ENCODE measurements at places on chromosomes 16 and 17. TPM values are rescaled to one million over a fixed set of nuclear protein-coding genes. Genes with fewer than 3 reads are reported as not detected.
A peak's percentile ranks its signal among the peaks of the same experiment; 100 is the strongest.

DNA sequence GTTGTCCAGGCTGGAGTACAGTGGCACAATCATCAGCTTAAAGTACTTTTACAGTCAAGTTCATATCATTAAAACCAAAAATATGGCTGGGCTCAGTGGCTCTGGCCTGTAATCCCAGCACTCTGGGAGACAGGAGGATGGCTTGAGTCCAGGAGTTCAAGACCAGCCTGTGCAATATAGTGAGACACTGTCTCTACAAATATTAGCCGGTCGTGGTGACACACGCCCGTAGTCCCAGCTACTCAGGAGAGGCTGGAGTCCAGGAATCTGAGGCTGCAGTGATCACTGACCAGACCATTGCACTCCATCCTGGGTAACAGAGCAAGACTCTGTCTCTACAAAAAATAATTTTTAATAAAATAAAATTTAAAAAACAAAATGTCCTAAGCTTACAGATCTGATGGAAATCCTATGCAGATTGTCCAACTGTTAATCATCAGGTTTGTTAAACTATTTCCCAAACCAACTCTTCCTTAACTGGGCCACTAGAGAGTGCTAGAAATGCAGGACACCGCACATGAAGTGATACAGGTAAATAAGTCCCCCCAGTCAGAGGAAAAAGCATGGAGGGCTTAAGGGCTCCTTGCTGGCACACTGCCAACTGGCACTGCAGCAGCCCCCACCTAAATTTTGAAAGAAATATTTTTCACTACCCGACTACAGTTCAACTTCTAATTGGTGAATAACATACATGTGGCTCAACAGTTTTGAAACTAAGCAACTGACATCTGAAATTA is 2.8 kb downstream of the USP22 start:
- H3K36me3 ChIP-seq: no peaks in the 10 kb centered on the region
- no peaks in the 10 kb centered on the region for H3K27me3 ChIP-seq
- peak overlapping the region; percentile 92 for H3K4me3 ChIP-seq
- DNase-seq: no peak
- peak overlapping the region; percentile 97 for H3K27ac ChIP-seq

GRCh38 chr16:72291531-72291981 is 119.6 kb upstream of the PMFBP1 start:
- H3K27ac ChIP-seq: peak overlapping the region; percentile 45
- no peak for DNase-seq
- no peaks in the 10 kb centered on the region for H3K36me3 ChIP-seq

Gene CHST4
- not detected for total RNA-seq

Gene TADA2A
- total RNA-seq: 19.0 TPM

DNA sequence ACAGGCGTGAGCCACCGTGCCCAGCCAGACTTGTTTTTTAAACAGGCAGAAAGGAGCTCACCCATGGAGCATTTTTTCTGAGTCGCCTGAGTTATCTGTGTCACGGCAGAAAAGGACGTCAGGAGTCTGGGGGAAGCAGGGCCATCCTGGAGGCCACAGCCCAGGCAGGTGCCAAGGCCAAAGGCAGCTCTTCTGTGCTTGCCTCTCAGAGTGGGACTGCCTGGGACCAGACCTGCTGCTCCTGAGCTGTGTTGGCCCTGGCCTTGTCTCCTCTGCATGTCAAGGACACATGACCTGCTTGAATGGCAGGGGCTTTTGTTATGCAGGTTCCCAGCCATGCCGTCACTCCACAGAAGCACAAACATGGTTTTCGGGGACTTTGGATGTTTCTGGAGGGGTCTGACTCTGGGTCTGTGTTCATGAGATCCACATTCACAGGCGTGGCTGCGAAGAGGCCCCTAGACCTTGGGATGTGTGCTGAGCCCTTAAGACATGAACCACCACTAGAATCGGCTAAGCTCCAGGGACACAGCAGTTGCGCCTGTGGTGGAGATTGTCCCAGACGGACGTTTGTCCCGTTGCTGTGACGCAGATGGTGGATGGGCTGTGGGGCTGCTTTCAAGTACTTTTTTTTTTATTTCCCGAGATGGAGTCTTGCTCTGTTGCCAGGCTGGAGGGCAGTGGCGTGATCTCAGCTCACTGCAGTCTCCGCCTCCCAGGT is 33.8 kb downstream of the FOXK2 start:
- peak overlapping the region; percentile 72 for H3K27ac ChIP-seq
- H3K27me3 ChIP-seq: no peaks in the 10 kb centered on the region
- no peak overlapping the region for H3K4me3 ChIP-seq

DNA sequence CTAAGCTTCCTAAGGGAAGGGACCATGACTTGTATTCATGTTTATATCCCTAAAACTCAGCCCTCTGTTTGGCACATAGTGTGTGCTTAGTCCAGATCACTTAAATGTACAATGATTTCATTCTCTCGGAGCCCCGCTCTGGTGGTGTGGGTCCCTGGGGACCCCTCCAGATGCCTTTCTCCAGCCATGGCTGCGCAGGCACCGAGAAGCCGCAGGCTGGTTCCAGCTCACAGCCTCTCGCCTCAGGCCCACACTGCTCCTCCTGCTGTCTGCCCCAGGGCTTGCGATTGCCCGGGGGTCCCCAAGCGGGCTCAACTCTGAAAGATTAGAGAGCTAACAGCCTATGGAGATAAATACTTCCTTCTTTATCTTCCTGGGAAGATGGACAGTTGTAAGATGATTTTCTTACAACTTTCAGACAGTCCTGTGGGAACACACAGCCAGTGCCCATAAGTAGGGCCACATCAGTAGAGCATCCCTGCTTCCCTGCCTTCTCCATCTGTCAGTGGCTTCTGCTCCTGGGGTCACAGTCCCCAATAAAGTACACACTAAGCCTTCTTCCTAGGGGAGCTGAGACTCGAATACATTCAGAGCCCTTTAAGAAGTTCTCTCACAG is 66.2 kb downstream of the CENPV start:
- H3K36me3 ChIP-seq: peaks cover 5% of the 10 kb centered on the region
- no peaks in the 10 kb centered on the region for H3K27me3 ChIP-seq
- peaks cover 45% of the 10 kb centered on the region for H3K4me1 ChIP-seq
- no peak overlapping the region for H3K4me3 ChIP-seq
- peak overlapping the region; percentile 92 for H3K27ac ChIP-seq

DNA sequence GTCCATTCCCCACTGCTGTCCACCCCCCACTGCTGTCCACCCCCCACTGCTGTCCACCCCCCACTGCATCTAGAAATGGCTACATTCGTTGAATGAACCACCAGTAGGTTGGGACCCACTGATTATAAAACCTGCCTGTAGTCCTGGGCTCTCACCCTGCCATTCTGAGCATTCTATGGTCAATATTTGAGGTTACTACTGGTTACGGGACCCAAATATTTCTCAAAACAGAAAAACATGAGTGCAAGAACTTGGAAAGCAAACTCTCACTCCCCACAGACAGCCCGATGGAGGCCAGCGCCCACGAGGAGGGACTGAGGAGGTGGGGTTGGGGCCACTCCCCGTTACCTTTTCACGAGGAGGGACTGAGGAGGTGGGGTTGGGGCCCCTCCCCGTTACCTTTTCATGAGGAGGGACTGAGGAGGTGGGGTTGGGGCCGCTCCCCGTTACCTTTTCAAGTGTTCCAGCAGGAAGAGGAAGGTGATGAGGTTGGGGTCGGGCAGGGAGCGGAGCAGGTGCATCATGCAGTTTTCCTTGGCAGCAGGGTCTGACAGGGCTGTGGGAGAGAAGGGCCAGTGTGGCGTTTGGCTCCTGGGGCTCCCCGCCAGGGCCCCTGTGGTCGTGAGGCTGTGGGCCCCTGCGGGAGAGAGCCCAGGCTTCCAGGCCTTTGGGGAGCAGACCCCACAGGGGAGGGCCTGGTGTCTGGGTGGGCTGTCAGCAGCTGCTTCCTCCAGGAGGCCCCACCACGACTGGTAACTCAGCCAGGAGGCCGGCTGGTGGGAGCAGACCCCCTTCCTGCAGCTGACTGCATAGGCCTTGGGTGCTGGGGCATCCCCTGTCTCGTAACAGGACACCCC is 12.5 kb downstream of the TIMM22 start:
- H3K4me3 ChIP-seq: no peak overlapping the region
- no peaks in the 10 kb centered on the region for H3K27me3 ChIP-seq
- no peak for DNase-seq
- H3K36me3 ChIP-seq: peaks cover 85% of the 10 kb centered on the region
- peak overlapping the region; percentile 79 for H3K27ac ChIP-seq

- H3K27me3 ChIP-seq: no peaks in the 10 kb centered on the region
- DNase-seq: peak; percentile 75
- no peak overlapping the region for H3K27ac ChIP-seq
Observed at GRCh38 chr16:20774703-20775362, 11.0 kb downstream of the ACSM3 start.

Gene CACNG3
- total RNA-seq: not detected

Gene NXPH3
- total RNA-seq: 1.3 TPM

Gene IKZF3
- total RNA-seq: 3.1 TPM

DNA sequence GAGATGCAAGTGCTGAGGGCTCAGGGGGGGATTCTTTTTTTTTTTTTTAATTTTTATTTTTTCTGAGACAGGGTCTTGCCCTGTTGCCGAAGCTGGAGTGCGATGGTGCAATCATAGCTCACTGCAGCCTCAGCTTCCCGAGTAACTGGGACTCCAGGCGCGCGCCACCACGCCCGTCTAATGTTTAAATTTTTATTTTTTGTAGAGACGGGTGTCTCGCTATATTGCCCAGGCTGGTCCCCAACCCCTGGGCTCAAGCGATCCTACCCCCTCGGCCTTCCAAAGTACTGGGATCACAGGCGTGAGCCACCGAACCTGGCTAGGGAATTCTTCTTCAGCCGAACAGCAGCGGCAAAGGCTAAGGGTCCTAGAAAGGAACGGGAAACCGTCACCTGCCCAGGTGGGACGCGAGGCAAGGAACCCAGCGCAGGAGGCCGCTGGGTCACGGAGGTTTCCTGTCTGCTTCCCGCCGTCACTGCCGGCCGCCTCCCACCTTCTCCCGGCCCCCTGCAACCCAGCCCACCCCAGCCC is 13.3 kb upstream of the OR1F1 start:
- H3K36me3 ChIP-seq: no peaks in the 10 kb centered on the region
- DNase-seq: no peak
- no peak overlapping the region for H3K4me3 ChIP-seq
- H3K27ac ChIP-seq: no peak overlapping the region

Gene ADGRG3
- 50.2 TPM for total RNA-seq

DNA sequence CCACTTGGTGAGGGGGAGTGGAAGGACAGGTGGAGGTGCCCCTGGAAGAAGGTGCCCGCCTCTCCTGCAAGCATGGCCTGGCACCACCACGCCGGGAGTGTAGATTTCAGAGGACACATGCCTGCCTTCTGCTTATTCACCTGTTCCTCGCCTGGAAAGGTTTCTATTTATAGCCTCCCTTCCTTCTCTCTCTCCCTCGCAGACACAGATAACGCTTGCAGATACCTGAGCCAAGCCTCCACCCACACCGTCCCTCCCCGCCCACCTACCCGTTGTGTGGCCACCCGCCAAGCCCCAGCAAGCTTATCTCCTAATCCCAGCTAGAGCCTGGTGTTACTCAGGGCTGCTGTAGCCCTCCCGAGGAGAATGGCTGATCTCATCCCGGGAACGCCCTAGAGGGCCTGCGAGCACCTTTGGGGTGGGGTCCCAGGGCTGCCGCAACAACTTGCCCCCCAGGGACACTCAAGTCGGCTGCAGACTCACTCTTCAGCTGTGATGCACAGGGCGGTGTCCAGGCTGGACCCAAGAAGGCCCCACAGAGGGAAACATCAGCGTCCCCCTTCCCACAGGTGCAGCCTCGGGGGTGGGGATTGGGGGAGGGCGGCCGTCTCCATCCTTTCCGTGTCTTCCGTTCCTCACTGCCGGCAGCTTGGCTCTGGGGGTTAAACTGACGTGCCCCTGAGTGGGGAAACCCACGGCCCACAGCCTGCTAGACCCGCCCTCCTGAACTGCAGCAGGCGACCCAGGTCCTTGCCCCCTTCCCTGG is 1.9 kb upstream of the SNAI3 start:
- no peak overlapping the region for H3K4me3 ChIP-seq
- peaks cover 92% of the 10 kb centered on the region for H3K27me3 ChIP-seq
- no peaks in the 10 kb centered on the region for H3K36me3 ChIP-seq
- DNase-seq: peak; percentile 92
- peak overlapping the region; percentile 21 for H3K27ac ChIP-seq

Gene SMG1
- 75.6 TPM for total RNA-seq

GRCh38 chr17:2700491-2701141 is 10.9 kb downstream of the CLUH start:
- peaks cover 75% of the 10 kb centered on the region for H3K36me3 ChIP-seq
- DNase-seq: no peak
- H3K4me1 ChIP-seq: peaks cover 3% of the 10 kb centered on the region
- no peak overlapping the region for H3K27ac ChIP-seq
- H3K4me3 ChIP-seq: no peak overlapping the region

- no peak for DNase-seq
- no peak overlapping the region for H3K4me3 ChIP-seq
- H3K36me3 ChIP-seq: no peaks in the 10 kb centered on the region
- H3K27ac ChIP-seq: no peak overlapping the region
- no peaks in the 10 kb centered on the region for H3K4me1 ChIP-seq
Observed at GRCh38 chr17:79093270-79093669, 18.6 kb downstream of the ENGASE start.

GRCh38 chr17:7883781-7884386 is 4.7 kb upstream of the CHD3 start:
- peaks cover 55% of the 10 kb centered on the region for H3K4me1 ChIP-seq
- peaks cover 4% of the 10 kb centered on the region for H3K36me3 ChIP-seq
- H3K27me3 ChIP-seq: no peaks in the 10 kb centered on the region
- peak overlapping the region; percentile 97 for H3K27ac ChIP-seq

- no peak overlapping the region for H3K27ac ChIP-seq
- H3K36me3 ChIP-seq: peaks cover 9% of the 10 kb centered on the region
- peaks cover 8% of the 10 kb centered on the region for H3K4me1 ChIP-seq
- no peak overlapping the region for H3K4me3 ChIP-seq
- H3K27me3 ChIP-seq: no peaks in the 10 kb centered on the region
Observed at GRCh38 chr16:84672276-84673202, 24.2 kb downstream of the KLHL36 start.

Gene TPSD1
- total RNA-seq: not detected

DNA sequence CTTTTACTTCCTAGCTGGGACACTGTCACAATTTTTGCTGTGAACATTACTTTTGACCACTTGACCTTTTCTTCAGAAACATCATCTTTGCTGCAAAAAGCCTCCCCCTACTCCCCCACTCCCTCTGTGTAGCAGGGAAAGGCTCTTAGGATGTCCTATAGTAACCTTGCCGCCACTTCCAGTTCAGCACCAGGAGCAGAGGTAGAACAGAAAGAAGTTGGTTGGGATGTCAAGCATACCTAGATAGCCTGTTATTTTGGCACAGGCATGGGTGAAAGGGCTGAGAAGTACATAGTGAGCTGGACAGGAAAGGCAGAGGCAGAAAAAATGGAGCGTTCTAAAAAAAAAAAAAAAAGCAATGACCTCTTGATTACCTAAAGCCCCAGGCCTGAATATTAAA is 31.3 kb downstream of the SMIM36 start:
- no peak for DNase-seq
- H3K4me3 ChIP-seq: no peak overlapping the region
- no peaks in the 10 kb centered on the region for H3K27me3 ChIP-seq
- no peaks in the 10 kb centered on the region for H3K36me3 ChIP-seq
- no peaks in the 10 kb centered on the region for H3K4me1 ChIP-seq

DNA sequence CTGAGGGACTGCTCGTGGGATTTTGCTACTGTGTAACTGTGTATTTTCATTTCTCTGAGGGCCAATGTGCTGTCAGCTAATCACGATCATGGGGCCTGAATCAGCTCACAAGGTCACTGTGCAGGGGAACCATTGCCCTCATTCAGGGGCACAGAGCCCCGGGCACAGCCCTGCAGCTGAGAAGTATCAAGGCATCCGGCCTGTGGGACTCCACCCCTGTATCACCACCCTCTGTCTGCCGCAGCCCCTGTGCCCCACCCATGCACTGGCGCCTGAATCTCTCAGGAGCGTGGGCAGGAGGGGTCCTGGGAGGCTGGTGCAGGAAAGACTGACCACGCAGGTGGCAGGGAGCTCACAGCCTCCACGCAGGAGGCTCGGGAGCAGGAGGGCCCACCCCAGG is 43.4 kb upstream of the RASD1 start:
- H3K36me3 ChIP-seq: no peaks in the 10 kb centered on the region
- H3K27me3 ChIP-seq: no peaks in the 10 kb centered on the region
- H3K4me3 ChIP-seq: no peak overlapping the region
- no peak for DNase-seq
- H3K4me1 ChIP-seq: peaks cover 38% of the 10 kb centered on the region

Data from stomach (tissue), 19 donors.